Stimulated activated CD4-positive, alpha-beta T cell treated with anti-CD3 and anti-CD28 coated beads, Interleukin-1b, Interleukin-23, amount 100 ng/mL, for 48 hours (primary cell): ENCODE measurements at places on chromosomes 3 and 15.
A peak's percentile ranks its signal among the peaks of the same experiment; 100 is the strongest.

- DNase-seq: no peak
Measured at GRCh38 chr3:11641316-11641682, 2.4 kb downstream of the VGLL4 start.

GRCh38 chr15:31294067-31294466 is 32.6 kb upstream of the KLF13 start:
- no peak for DNase-seq

- DNase-seq: no peak
Measured at GRCh38 chr3:55481744-55482495, 5.2 kb downstream of the WNT5A start.

DNA sequence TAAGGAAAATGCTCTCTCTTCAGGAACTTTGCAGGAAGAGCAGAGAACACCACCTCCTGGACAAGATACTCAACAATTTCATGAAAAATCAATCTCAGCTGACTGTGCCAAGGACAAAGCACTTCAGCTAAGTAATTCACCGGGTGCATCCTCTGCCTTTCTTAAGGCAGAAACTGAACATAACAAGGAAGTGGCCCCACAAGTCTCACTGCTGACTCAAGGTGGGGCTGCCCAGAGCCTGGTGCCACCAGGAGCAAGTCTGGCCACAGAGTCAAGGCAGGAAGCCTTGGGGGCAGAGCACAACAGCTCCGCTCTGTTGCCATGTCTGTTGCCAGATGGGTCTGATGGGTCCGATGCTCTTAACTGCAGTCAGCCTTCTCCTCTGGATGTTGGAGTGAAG is 200.5 kb downstream of the AKAP13 start:
- DNase-seq: peak; percentile 61

- no peak for DNase-seq
Measured at GRCh38 chr15:58467121-58467721, 35.4 kb downstream of the LIPC start.

DNA sequence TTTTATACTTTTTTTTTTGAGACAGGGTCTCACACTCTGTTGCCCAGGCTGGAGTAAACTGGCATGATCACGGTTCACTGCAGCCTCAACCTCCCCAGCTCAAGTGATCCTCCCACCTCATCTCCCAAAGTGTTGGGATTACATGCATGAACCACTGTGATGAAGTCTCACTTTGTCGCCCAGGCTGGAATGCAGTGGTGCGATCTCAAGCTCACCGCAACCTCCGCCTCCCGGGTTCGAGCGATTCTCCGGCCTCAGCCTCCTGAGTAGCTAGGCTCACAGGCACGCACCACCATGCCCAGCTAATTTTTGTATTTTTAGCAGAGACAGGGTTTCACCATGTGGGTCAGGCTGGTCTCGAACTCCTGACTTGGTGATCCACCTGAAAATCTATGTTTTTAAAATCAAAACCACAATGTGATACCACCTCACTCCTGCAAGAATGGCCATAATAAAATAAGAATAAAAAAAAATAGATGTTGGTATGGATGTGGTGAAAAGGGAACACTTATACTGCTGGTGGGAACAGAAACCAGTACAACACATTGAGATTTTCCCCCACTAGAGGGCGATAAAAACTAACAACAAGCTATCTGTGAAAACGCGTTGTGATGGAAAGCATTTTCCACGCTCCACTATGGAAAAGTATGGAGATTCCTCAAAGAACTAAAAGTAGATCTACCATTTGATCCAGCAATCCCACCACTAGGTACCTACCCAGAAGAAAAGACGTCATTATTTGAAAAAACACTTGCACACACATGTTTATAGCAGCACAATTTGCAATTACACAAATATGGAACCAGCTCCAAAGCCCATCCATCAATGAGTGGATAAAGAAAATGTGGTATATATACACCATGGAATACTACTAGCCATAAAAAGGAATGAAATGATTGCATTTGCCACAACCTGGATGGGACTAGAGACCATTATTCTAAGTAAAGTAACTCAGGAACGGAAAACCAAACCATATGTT is 26.8 kb upstream of the OCA2 start:
- no peak for DNase-seq

- DNase-seq: no peak
Measured at GRCh38 chr15:40075298-40076044, 33.2 kb downstream of the BMF start.

GRCh38 chr3:176428552-176428951 is 768.7 kb downstream of the TBL1XR1 start:
- DNase-seq: no peak

GRCh38 chr3:194379651-194380050 is 10.1 kb upstream of the LRRC15 start:
- DNase-seq: no peak

- DNase-seq: peak; percentile 21
Measured at GRCh38 chr3:182795389-182795782, 2.1 kb downstream of the ATP11B start.

GRCh38 chr15:34512628-34513027 is 70.8 kb downstream of the GOLGA8B start:
- DNase-seq: no peak

DNA sequence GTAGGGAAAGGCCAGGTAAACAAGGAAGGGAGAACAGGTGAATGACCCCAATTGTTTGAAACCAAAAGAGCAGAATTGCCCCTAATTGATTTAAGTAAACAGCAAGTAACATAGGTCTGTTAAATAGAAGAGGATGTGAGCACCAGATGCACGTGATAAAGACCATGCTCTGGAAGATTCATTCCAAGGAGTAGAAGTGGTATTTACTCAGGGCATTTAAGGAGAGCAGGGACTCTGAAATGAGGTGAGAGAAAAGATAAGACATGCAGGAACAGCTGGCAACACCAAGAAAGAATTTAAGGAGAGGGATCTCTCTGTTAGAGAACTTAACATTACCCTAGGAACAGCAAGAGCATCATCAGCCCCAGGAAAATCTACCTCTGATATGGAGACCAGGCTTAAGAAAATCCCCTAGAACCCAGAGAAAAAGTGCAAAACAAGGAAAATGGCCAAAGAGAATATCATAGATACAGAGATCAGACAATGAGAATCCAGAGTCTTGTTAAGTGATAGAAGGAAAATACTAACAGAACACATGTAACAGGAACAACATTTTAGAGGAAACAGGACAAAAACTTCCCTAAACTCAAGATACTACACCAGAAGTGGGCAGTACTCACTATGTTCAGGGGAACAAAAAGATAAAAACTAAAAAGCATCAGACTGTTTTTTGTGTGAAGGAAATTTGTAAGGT is 6.4 kb downstream of the NUDT16 start:
- no peak for DNase-seq

DNA sequence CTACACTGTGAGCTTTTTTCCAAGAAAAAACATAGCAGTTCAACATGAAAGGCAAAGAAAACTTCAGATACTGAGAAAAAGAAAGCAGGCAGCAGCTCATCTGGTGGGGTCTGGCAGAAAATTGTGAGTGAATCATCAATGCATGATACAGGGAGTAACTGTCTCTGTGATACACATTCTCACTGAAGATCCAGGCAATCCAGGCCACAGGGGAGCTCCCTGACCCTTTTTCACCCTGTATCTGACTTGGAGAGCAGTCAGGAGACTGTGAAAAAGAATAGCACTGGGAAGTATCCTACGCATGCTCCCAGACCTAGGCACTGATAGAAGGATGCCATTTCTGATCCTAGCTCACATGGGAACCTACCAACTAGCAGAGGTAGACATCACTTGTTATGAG is 269.8 kb downstream of the MBNL1 start:
- DNase-seq: no peak

- no peak for DNase-seq
Measured at GRCh38 chr3:13092621-13093617, 19.7 kb upstream of the IQSEC1 start.

GRCh38 chr3:146550743-146551510 is 6.5 kb upstream of the PLSCR1 start:
- DNase-seq: no peak

- DNase-seq: no peak
Measured at GRCh38 chr3:125556314-125556713, 36.3 kb upstream of the SNX4 start.

GRCh38 chr3:64741341-64741740 is 53.5 kb upstream of the ADAMTS9 start:
- no peak for DNase-seq

GRCh38 chr3:79052054-79052681 is 715.6 kb downstream of the ROBO1 start:
- no peak for DNase-seq

- no peak for DNase-seq
Measured at GRCh38 chr15:91490211-91490610, 363.3 kb upstream of the SLCO3A1 start.

DNA sequence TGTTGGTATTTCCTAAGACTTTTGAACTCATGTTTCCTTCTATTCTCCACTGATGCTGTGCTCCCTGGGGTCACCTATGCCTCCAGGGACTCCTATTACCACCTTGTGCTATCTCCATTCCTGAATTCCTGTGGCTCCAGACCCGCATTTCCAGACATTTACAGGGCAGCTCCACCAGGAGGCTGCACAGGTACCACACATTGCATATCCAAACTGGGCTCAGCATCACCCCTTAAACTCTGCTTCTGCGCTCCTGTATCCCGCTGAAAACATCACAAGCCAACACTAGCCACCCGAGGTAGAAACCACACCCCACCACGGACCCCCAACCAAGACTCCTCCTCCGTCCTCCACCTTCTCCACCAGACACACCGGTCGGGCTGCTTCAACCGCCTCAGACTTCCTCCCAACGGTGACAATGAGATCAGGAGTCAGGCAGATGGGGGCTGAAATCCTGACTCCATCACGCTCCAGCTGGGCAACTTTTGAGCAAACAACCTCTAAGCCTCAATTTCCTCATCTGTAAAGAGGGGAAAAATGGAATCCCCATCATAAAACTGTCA is 10.4 kb downstream of the TNK2 start:
- no peak for DNase-seq

DNA sequence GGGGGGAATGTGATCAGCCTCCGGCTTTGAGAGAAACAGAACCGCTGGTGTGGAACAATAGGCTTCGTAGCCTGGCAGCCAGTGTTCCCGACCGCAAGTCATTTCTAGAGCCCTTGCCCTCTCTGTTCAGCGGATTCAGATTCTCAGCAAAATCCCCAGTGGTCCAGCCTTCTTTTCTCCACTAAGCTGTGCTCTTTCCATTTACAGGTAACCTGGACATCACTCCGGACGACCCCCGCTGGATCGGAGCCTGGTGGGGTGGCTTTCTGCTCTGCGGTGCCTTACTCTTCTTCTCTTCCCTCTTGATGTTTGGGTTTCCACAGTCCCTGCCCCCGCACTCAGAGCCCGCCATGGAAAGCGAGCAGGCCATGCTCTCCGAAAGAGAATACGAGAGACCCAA is 250.6 kb downstream of the SLCO3A1 start:
- DNase-seq: no peak

GRCh38 chr3:64057231-64057630 is 33.9 kb upstream of the PSMD6 start:
- DNase-seq: no peak

DNA sequence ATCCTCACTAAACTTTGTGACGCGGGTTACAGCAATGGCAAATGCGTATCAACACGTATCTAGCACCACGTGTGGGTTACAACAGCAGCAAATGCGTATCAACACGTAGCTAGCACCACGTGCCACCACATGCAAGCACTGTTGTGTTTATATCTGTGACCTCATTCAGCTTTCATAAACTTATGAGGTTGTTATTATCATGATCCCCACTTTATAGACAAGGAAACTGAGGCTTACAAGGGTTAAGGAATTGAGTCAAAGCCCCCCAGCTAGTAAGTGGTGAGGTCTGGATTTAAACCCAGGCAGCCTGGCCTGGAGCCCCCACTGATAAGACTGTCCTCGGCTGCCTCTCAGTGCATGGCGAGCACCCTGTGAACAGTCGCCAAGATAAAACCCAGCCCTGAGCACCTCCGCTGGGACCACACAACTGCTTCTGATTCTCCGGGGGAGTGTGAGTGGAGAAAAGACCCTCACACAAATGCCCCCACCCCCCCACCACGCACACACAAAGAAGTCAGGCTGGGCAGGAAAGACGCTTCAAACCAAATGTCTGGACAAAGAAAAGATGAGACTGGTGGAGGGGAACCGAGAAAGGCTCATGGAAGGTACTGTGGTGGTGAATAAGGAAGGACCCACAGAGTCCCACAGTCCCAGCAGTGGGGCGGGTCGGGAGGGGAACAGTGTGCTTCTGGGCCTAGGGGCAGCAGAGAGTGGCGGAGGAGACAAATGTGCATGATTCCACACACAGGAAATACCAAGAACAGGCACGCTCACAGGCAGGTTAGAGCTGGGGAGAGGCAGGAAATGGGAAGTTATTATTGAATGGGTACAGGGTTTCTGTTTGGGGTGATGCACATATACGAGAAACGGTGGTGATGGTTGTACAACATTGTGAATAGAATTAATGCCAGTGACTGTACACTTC is 173.4 kb downstream of the XXYLT1 start:
- no peak for DNase-seq

- no peak for DNase-seq
Measured at GRCh38 chr15:71512682-71513006, 297.7 kb upstream of the NR2E3 start.

- no peak for DNase-seq
Measured at GRCh38 chr3:115494826-115495225, 128.5 kb upstream of the GAP43 start.

DNA sequence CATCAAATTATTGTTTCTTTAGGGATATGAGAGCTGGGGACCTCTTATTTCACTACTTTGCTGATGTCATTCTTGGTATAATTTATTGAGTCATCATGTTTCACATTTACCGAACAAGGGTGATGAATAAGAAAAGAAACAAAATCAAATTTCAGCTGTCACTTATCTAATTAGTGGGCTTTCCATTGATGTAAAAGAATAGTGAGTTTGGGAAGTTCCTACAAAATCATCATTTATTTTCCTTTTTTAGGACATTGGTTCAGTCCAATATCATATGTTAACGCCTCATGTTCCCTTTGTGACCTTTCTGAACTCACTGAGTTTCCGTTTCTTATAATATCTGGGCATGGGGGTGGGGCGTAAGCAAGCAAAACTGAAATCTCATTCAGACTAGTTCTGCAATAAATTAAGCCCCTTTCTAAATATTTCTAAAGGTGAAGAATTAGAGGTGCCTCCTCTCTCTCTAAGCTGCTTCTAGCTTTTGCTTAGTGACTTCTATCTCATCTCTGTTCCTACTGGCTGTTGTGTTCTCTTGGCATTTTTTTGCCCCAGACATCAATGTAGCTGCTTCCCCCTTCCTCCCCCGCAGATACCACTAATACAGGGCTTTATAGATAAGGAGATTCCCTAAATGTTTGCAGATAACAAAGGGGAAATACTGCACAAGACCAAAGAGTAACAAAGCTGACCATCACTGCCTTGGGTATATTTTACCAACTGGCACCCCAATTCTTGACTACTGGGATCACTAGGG is 238.0 kb upstream of the CTNNB1 start:
- no peak for DNase-seq

GRCh38 chr15:45549541-45550220 is 27.1 kb upstream of the SLC30A4 start:
- DNase-seq: no peak

- DNase-seq: peak; percentile 91
Measured at GRCh38 chr3:4980229-4981203, 1.3 kb downstream of the BHLHE40 start.
